ENCODE measurements at places on chromosomes 1 and 21.

GRCh38 chr1:115466433-115466832, 128.4 kb upstream of the NGF start:
- peak; percentile 15 for DNase-seq

GRCh38 chr1:36664571-36665287, 182.0 kb upstream of the CSF3R start:
- DNase-seq, result peak; percentile 83

DNA sequence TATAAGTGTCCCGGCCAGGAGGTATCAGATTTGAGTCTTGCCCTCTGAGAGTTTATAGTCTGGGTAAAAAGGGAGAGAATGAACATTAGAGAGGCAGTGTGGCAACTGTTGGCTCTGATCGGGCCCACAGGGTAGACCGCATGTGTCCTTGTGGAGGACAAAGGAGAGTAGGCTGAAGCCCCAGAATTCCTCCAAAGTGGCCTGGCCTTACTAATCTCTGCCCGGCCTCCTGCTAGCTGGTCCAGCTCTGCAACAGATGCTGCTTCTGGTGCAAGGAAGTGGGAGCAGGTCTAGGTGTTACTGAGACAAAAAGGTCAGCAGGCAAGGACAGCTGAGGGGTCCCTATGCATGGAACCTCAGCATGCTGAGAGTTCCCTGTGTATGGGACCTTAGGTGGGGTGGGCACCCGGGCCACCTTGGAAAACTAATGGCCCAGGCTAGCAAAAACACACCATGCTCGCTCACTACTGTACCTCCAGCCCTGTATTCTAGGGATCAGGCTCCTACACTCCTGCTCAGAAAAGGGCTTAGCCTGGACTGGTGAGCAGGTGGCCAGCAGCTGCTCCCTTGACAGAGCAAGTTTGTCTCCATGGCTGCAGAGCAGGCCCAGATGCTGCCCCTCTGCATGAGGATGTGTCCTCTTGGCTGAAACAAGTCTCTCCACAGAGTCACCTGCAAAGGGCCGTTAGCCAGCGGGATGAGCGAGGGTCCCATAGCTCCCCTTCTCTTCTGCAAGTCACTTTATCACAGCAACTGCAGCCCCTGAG, 30.3 kb upstream of the RGS16 start:
- DNase-seq, result peak; percentile 95

DNA sequence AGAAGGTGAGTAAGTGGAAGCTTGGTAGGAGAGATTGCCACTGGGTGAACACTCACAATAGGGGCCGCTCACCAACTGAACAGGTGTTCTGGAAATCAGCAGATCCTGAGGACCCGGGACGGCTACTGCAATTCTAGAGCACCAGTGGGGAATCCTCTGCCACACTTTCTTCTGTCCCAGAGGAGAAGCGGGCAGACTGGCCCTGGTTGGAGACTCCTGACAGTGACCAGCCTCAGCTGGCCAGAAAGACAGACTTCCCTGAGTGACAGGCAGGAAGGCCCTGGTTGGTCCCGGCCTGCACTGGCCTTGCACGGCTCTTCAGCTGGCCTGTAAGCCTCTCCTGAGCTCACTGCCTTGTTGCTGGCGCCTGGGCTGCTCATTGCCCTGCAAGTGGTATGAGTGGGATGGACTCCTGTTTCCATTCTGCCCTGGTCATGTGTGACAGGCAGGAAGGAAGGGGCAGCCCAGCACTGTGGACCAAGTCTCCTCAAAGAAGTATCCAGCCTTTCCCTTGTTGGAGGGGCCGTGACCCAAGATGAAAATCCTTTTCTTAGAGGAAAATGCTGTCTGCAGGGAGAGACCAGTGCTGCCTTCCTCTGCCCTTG, 34.5 kb downstream of the MAN1C1 start:
- DNase-seq, result no peak

DNA sequence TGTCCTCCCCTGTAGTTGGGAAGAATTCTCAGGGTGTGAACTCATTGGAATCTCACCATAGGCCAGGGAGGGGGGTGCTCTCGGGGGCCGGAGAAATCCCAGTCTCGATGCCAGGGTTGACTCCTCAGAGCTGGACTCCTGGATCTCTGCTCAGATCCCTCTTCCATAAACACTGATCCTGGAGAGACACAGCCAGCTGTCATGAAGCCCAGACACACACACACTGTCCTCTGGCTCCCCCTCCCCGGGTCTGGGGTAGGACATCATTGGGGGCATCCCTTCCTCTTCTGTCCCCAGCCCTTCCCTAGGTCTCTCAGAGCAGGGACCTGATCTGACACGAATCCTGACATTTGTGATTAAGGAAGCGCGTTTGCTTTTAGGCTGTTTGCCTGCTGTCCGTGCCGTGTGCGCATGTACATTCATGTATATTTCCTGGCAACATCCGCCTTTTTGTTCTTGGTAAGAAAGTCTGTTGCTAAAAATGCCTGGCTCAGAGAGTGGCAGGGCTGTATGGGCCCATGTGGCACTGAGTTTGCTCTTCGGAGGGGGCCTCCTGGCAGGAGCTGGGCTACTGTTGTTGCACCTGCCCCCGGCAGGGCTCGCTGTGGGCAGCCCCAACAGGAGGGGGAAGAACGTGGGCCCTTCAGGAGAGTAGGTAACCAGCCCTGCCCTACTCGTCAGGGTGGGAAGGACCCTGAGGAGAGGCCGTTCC, 45.4 kb upstream of the SELENON start:
- no peak for DNase-seq

DNA sequence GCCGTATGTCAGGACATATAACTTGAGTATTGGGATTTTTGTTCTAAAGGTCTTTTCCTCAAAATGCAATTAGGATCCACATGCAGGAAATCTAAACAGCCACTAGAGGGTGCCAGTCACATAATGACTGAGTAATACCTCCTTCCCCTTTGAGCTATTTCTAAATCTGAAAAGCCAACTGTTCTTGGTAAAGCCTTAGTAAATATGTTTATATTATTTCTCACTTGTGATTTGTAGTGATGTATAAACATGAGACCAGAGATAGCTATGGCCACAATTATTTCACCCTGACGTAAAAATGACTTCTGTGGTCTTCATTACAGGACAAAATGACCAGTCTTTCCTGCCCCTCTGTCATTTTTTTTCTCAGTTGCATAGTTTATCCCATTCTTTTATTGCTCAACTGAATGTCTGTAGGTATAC, 41.0 kb upstream of the DR1 start:
- DNase-seq, result peak; percentile 29

DNA sequence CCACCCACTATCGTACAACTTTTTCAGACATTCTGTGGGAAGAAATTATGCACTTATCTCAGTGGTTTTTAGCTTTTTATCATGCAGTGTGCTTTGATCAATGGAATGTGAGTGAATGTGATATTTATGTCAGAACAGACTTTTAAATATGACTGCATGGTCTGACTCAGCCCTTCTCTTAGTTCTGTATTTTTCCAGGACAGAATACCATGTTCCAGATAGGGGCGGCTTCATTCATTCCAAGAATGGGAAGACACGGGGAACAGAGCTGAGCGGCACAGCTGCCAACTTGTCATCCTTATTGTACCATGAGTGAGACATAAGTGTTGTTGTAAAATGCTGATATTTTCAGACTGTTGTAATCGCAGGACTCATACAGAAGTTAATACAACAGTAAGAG, 214.6 kb upstream of the NCAM2 start:
- DNase-seq, result no peak

DNA sequence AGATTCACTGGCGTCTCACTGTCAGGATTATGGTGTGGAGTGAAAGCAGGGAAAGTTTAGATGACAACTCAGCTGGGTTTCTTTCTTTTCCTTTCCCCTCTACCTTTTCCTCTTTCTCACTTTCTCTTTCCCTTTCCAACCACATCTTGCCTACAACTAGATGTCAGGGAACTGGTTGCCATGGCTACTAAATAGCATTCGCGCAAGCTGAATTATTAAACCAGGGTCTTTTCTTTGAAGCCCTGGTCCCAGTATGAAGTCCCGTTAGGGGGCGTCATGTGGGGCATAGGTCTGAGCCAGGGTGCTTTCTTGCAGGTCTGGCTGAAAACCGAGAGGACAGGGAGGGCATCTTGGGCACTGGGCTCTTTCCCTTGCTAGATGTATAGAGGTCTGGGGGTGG, 168.4 kb upstream of the CACNA1E start:
- DNase-seq, result no peak

DNA sequence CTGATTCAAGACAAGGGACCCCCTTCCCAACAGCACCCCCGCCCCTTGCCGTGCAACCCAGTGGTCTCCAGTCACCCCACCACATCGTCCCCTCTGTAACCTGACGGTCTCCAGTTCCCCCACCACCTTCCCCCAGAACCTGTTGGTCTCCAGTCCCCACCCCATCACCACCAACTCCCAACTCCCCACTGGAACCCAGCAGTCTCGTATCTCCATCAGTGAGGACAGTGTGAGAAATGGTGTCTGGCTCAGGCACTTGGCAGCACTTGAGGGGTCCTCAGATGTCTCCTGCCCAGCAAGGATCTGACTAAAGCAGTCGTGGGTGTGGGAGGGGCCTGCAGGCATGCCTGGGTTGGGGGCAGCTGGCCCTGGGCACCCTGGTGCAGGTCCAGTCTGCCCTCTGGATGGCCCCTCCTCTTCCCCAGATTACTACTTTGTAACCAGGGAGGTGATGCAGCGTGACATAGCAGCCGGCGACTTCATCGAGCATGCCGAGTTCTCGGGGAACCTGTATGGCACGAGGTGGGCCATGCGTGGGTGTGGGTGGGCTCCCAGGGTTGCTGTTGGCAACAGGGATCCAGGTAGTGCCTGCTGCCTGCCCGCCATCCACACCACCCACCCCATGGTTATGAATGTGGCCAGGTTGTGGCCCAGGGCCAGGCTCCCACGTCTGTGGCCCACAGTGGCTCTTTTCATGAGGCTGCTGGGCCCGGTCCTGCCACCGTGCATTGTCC, 3.1 kb upstream of the GJC2 start:
- no peak for DNase-seq

- DNase-seq, result no peak
Observed at GRCh38 chr21:34845521-34846451, 177.0 kb downstream of the CLIC6 start.

GRCh38 chr1:58515794-58516401, 30.6 kb downstream of the OMA1 start:
- peak; percentile 70 for DNase-seq

DNA sequence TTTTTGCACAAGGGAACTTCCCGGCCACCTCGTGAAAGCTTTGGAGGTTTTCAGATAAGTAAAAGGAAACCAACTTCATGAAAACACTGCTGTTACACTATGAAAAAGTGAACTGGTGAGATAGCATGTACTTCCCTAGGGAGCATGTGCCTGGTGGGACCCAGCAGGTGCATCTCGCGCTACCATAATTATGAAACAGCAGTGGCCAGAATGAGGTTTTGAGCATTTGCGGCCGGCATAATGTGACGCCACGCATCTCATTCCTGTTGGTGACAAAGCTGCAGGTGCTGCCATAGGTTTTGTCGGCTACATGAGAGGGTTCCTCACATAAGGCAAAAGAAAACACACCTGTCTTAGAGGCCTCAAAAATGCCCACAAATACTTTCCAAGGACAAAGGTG, 1.7 kb downstream of the KRTAP10-3 start:
- DNase-seq, result no peak

DNA sequence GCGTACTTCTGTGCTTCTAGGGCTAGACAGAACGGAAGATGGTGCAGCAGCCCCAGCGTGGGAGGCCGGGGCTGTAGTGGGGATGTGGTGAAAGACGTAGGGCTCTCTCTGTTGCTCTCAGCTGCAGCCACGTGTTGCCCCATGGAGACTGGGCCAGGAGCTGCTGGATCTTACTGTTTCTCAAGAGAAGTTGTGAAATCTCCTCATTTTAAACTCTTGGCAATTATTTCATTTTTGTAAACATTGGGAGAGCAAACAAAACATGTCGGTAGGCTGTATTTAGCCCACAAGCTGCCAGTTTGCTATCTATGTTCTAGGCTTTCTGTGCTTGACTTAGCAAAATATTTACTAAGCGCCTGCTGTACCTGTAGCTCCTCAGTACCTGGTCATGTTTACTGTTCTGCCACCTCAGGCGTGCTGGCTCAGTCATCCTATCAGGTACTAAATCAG, 15.9 kb upstream of the ELOA start:
- DNase-seq, result no peak

GRCh38 chr1:201758499-201759050, 70.4 kb upstream of the IPO9 start:
- peak; percentile 52 for DNase-seq

GRCh38 chr21:44752671-44753235, 41.4 kb upstream of the TSPEAR start:
- no peak for DNase-seq

DNA sequence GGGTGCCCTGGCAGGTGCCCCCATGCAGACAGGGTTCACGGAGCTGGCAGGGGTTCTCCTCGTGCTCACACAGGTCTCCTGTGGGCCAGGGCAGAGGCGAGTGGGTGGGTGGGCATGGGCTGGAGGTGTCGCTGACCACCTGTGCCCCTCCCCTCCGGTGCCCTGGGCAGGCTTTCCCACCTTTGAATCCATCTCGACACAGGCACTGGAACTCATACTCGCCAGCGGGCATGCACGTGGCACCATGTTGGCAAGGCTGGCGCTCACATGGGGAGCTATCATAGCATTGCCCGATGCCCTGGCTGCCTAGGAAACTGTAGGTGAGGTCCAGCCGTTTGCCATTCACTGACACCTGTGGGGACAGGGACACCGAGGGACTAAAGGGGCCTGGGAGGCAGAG, 16.0 kb downstream of the LDLRAD2 start:
- DNase-seq, result no peak

DNA sequence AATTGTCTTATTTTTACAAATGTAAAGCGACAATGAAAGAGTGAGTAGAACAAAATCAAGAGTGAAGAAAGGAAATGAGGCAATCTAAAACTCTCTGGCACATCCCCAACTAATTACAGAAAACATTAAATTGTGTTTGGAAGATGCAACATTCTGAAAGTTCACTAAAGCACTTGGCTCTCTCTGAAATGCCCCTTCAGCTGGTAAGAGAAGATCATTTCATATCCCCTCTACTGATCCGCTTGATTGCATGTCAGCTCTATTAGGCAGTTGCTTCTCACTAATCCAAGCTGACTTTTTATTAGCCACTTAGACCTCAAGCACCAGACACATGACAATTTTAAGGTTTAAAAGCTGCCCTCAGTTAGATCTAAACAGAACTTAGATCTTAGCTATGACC, 262.8 kb upstream of the PRMT6 start:
- DNase-seq, result peak; percentile 33

- DNase-seq, result no peak
Observed at GRCh38 chr1:206754011-206754410, 16.6 kb upstream of the IL19 start.

DNA sequence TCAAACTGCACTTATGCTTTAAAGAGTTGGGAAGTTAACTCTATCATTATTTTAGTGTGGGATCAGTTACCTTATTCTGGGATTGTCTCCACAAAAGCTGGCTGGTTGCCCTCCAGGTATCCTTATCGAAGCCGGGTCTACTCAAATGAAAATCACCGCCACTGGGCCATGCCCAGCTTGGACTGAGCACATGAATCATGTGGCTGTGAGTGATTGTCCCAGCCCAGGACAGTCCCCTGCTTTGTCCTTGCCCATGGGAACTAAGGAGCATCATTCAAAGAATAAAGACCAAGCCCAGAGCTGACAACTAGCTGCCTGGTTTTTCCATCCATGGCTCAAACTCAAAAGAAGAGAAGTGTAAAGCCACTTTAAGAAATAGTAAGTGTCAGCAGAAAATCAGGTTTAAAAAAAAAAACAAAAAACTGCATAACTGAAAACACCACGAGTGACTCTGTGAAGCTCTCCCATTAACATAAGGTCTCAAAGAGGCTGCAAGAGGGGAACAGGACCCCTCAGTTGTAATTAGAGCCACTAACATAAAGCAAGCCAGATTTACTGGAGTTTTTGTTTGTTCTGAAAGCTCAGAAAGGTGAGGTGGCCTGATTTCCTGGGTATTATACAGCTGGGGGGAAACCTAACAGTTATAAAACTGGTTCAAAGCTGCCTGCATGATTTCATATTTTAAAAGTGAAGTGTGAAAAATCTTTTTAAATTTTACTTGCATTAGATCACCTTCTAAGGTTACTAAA, 91.5 kb downstream of the KIF14 start:
- DNase-seq, result no peak
